ENCODE measurements at places on chromosomes 6 and 20.
A peak's percentile ranks its signal among the peaks of the same experiment; 100 is the strongest.

GRCh38 chr20:19992996-19993908, 23.9 kb upstream of the NAA20 start:
- no peak for DNase-seq

GRCh38 chr20:22577515-22578220, 6.7 kb downstream of the FOXA2 start:
- no peak for DNase-seq

- no peak for DNase-seq
Measured at GRCh38 chr6:43454290-43454695, 1.1 kb downstream of the DLK2 start.

DNA sequence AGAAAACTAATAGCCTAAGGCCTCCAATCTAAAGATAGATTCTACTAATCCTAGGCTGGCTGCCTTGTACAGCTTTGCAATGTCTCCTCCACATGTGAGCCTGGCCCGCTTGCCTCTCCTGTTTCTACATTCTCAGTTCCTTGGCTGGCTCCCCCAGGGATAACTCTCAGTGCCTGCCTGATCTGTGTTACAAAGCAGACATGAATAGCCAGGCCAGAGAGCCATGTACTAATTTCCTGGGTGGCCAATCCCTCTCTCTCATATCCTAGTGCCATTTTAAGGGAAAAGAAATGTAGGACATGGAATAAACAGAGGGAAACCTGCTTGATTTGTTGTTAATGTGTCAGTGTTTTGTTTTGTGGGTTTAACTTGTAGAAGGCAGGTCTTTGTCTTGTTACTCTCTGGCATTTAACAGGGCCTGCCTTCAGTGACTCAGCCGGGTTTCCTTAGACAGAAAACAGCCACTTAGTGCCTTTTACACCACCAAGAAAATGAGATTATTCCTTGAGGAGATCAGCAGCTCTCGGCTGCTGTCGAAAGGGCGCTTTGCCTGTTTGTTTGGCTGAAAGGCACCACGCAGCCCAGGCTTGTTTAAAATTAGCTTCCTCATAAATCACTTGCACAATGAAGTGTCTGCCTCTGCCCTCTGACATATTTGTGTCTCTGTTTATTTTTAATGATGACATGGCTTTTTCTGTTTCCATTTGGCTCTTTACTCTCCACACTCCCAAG, 702.7 kb downstream of the MAFB start:
- no peak for DNase-seq

- DNase-seq: no peak
Measured at GRCh38 chr6:41002168-41002567, 36.9 kb downstream of the UNC5CL start.

- DNase-seq: no peak
Measured at GRCh38 chr6:82442061-82442719, 78.6 kb downstream of the TPBG start.

GRCh38 chr6:122075917-122076316, 323.5 kb upstream of the HSF2 start:
- DNase-seq: no peak

GRCh38 chr20:33209789-33210188, 7.4 kb upstream of the BPIFA3 start:
- DNase-seq: peak; percentile 78

DNA sequence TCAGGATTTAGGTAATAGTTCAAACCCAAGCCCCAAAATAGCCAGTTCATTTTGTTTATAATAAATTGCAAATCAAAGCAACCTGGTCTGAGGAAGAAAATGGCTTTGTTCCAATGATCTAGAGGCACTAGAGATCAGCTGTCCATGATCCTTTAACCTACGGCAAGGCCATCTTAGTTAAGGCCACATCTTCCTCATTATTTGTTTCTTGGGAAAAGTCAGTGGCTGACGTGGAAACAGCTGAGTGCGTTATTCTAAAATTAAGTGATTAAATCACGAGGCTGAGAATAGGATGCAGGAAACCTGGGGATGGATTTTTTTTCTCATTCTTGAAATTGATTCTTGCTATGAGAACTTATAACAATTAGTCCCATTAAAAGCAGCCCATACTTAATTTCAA, 10.1 kb upstream of the TENT5A start:
- no peak for DNase-seq

- peak; percentile 8 for DNase-seq
Measured at GRCh38 chr6:96089173-96089572, 73.4 kb downstream of the FUT9 start.

GRCh38 chr6:3359973-3360726, 96.7 kb downstream of the SLC22A23 start:
- no peak for DNase-seq

DNA sequence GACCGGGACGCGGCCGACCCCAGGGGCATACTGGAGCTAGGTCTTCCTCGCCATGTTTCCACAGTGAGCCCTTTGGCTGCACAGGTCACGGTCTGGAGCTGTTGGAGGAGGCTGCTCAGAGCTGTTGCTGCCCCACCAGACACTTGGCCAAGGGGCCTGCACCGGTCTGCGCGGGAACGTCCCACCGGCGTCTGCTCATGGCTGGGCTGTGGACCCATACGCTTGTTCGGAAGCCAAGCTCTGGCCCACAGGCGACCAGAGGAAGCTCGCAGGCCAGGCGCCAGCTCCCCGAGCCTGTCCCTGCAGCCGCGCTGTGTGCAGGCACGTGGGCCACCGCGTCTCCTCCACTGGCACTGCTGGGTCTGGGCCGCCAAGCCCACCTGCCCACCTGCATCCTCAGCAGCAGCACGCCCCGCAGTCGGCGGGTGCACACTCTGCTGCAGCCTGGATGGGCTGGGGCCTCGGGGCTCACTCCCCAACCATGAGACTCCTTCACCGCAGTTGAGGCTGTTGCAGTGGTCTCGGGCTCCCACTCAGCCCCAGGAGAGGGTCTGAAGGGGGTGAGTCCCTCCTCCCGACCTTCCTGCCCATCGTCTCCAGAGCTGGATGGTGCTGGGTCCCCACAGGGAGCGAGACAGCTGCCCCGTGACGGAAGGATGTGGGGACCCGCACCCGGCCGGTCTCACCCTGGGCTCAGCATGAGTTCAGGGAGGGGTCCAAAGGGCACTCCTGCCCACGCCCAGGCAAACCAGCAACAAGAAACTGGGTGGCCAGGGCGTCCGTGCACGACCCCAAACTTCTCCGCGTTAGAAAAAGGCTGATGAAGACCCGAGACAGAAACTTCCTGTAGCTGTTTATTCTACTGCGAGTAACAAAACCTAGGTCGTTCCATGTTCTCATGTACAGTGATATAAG, 15.5 kb upstream of the TCFL5 start:
- no peak for DNase-seq

- DNase-seq: no peak
Measured at GRCh38 chr6:110484321-110484720, 7.9 kb upstream of the SLC22A16 start.

- DNase-seq: no peak
Measured at GRCh38 chr6:166637812-166638572, 10.9 kb upstream of the RPS6KA2 start.

DNA sequence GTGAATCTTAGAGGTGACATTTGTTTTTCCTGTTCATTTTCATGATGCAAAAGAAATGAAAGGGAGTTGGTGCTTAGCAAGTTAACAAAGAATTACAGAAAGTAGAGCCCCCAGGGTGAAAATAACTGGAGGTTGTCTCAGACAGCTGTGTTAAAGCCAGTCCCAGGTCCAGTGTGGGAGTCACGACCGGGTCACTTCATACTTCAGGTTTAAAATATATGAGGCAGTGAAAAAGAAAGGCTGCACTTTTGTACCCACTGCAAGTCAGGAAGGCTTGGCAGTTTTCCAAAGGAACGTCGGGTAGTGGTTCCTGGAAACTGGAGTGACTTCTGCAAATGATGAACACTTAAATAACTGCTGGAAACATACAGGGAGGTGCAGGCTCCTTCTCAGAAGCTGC, 91.5 kb upstream of the THBS2 start:
- no peak for DNase-seq

DNA sequence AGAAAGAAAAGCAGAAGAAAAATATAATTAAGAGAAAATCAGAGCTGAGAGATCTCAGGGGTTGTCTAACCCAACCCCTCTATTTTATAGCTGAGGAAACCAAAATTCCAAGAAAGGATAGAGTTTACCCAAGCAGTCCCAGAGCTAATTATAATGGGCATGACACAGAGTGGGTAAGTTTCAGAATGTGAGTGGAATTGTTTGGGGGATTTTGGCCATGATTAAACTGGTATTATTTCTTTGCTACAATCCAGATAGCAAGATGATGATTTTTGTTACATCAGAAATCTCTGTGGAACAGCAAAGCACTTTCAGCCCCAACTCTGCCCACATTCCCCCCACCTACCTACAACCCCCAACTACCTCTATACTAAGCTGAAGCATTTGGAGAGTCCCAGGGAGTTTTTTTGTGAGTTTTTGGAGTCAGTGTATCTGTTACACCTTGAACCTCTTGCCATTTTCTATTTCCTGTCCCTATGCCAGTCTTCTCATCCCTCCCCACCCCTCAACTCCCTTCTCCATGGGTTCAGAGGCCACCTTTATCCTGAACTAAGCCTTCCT, 24.7 kb downstream of the POFUT1 start:
- DNase-seq: no peak

- DNase-seq: no peak
Measured at GRCh38 chr6:38783443-38784228, 68.5 kb downstream of the DNAH8 start.

DNA sequence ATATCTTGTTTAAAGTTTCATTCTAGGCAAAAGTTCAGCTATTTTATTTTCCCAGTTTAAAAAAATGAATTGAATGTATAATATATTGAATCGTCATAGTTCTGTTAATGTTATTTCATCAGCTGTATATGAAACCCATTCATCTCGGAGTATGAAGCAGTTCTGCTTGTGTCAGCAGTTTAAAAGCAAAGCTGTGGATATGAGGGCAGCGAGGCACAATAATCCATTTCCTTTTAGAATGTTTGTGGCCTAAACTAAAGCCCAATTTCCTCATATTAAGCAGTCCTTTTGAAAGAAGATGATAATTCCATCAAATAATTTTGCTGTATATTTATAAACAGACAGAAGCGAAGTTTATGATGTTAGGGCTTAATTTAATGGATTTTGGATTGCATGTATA, 300.1 kb downstream of the SAMD5 start:
- DNase-seq: no peak

DNA sequence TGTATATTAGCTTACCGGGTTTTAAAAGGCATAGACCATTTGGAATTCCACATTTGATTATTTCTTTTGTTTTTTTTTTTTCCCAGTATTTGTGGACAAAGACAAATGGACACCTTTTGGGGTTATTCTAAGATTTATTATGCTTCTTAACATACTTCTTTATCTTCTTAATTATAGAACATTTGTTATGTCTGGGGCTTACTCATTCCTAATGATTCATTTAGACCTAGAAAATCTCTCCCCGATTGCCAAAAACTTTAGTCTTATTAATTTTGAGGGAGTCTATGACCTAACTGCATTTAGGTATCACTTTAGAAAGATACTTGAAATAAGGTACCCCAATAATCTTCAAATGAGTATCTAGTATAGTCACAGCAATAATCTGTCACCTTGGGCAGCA, 170.7 kb upstream of the PREP start:
- DNase-seq: no peak

GRCh38 chr20:58149437-58150091, 78.9 kb downstream of the ANKRD60 start:
- DNase-seq: no peak

DNA sequence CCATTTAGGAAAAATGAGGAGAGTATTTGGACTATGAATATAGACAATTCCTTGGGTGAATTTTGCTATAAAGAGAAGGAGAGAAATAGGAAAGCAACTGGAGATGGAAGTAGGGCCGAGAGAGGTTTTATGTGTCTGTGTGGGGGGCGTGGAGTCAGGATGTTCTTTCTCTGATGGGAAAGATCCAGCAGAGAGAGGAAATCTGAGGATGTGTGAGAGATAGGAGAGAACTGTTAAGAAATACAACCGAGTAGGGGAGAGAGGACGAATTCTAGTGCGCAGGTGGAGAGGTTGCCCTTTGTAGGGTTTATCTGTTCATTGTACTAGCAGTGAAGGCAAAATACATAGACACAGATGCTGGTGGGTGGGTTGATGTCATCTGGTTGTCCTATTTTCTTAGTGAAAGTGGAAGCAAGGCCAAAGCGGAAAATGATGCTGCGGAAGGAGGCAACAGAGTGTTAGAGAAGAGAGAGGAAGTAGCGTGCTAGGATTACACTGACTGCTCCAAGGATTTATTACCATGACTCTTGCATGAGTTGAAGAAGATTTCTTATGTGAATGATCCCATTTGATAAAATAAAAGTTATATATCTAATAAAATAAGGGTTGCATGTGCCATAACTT, 57.7 kb downstream of the CLVS2 start:
- no peak for DNase-seq

DNA sequence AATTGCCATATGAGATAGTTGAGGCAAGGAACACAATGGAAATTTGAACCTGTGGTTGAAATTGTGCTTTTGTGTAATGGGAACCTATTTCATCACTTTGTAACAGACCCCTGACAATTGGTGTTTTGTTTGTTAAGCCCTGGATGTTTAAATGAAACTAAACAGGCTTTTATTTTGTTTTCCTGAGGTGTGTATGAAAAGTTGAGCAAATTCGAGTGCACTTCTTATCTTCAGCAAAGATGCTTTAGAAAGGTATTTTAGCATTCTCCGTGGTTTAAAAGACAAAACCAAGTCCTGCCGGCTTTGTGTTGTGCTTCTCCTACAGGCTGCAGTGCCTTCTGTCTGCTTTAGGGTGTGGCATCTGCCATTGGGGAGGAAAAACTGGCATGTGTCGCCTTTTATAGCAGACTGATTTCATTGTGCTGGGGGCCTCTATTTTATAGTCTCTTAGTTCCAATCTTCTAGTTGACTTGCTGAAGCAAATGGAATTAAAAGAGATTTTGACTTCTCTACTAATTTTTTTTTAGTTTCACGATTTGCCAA, 2.2 kb upstream of the ARID1B start:
- DNase-seq: no peak

DNA sequence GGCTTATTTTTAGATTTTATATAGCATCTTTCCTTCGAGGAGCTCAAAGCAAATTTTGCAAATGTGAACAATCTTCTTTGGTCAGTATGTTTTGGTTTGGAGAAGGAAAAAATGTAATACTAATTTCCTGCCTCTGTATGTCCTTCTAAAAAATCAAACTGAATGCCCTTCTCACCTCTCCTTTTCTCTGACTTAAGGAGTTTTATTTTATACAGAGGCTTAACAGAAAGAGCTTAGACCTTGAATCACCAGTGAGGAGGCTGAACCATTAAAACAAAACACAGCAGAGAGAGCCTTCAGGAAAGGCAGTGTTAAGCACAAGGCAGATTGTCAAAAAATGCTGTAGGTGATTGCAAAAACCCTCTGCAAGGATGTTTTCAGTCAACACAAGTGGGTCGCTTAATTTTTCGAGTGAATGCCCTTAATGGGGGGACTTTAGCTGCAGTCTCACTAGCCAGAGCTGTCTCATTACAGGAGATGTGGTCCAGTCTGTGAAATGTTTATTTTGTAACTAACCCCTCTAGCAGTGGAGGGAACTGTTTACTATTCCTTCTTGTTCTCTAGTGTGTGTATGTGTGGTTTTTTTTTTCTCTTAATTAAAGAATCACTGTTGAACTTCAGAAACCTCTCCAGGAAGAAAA, 481.3 kb upstream of the CITED2 start:
- DNase-seq: no peak

DNA sequence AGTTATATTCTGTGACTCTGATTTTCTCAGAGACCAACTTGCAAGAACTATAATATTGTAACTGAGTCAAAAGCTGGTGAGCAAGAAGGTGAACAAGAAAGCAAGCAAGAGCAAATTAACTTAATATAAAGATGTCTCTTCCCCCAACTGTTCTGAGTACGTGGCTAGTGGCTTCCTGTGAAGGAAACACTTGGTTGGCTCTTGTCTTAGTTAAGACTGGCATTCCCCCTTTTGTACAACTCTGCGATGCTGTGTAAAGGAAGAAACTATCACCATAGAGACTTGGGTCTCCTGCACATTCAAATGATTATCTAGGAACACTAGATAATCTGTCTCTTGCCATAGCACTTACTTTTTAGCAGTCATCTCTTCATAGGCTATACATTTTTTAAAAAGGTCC, 47.3 kb upstream of the TNFAIP3 start:
- DNase-seq: no peak
